ENCODE measurements at places on chromosomes 1 and 21. TPM values are rescaled to one million over a fixed set of nuclear protein-coding genes. Genes with fewer than 3 reads are reported as not detected.

DNA sequence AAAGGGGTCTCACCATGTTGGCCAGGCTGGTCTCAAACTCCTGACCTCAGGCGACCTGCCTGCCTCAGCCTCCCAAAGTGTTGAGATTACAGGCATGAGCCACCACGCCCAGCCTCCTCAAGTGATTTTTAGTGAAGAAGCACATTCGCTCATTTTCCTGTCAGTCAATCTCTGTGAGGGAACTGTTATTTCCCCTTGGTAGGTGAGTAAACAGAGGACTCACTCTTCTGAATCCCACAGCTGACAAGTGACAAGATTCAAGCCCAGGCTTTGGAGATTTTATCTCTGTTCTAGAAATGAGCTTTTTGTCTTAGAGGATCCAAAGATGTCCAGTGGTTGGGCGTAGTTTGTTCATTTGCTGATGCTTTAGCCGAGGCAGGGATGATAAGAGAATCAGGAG, 43.9 kb upstream of the TACSTD2 start:
- no peak for DNase-seq

Gene OLFML3
- total RNA-seq = 0.49 TPM

DNA sequence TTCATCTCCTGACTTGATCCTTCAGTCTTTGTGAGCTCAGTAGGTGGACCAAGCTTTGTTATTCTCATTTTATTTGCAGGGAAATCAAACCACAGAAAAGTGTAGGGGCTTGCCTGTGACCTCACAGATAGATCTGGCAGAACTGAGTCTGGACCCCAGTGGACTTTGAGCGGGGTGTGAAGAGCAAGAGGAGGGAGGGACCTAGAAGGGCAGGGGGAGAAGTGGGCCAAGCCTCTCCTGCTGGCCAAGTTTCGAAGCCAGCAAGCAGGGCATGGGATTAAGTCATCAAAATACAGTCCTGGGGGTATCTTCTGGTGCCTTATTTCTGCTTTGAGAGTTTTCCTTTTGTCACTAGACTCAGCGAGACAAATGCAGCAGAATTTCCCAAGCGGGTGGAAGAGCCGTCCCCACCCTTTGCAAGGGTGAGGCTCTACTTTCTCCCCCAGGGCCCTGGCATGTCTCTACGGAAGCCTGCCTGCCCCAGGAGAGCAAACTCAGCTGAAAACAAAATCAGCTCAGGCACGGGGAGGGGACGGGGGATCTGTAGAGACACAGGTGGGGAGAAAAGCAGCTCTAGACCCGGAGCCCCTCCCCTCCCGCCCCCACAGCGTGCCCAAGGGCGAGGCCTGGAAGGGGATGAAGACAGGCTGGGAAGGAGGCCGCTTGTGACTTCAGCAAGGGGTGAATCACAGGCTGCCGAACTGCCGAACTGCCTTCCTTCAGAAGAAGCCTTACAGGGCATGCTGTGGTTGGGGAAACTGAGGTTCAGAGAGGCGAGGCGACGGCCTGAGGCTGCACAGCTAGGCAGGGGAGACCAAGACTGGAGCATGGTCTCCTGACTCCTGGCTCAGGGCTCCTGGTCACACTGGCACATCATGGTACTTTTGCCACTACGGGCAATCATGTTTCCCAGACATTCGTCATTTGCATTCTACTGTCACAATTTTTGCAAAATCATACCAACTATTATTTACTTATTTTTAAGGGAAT, 19.2 kb downstream of the PKP1 start:
- DNase-seq = no peak

Gene MFAP2
- not detected for total RNA-seq
